ENCODE measurements at places on chromosomes 2 and 18.

DNA sequence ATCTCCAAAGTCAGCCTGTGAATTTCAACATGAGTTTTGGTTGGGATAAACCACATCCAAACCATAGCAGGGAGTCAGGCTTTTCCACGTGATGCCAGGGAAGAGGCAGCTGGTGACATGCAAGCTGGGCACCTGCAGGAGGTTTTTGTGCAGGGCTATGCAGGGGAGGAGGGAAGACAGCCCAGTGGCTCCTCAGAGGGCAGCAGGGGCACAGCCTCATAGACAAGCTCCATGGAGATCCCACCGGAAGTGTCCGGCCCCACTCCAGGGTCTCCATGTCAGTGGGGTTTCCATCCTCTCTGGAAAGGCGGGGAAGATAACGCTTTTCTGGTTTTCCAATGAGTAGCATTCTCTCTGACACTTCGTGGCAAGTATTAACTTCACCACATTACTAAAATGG, 135.6 kb upstream of the TPO start:
- no peak for DNase-seq

DNA sequence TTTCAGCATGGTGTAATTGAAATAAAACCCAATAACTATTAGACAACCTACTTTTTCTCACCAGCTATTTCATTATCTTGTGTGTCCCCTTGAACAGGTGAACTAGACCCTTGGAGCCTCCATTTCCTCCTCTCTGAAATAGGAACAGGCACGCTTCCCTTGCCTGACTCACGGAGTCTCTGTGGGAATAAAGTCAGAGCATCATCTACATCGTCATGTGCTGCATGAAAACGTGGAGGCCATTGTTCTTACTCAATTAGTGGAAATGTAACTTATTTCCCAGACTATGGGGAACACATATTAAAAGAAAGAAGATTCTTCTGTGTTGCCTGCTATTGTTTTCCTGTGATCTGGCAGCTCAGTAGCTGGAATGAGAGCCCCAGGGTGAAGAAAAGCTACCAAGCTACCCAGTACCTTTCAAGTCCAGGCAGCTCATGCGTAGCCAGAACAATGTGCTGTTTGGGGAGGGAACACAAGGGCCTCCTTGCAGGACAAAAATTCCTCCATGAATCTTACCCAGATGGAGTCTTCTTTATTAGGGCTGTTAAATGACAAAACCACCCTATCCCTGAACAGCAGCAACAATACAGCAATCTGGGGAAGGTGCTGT, 59.8 kb downstream of the SOX11 start:
- DNase-seq = no peak

GRCh38 chr2:165825041-165825440, 31.0 kb upstream of the GALNT3 start:
- DNase-seq = peak; percentile 61

DNA sequence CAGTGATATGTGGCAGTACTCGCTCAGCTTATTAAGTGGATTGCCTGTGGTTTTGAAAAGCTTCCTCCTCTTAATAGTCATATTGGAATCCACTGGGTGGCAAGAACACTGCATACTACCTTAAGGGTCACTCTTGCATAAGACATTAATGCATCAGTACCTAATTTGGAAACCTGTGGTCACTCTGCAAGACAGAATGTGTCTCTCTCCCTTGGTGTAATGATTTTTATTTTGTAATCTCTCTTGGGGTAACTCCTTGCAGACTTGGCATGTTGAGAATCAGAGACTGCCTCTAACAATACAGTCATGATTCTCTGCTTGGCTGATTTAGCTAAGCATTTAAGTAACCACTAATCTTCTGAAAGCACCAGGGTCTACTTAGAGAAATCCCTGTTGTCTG, 33.0 kb upstream of the IER3IP1 start:
- no peak for DNase-seq

Measured in sciatic nerve (tissue), 2 donors.